ENCODE measurements at places on chromosomes 4 and X. TPM values are rescaled to one million over a fixed set of nuclear protein-coding genes. Genes with fewer than 3 reads are reported as not detected.

ADGRL3 gene
- not detected for total RNA-seq

DNA sequence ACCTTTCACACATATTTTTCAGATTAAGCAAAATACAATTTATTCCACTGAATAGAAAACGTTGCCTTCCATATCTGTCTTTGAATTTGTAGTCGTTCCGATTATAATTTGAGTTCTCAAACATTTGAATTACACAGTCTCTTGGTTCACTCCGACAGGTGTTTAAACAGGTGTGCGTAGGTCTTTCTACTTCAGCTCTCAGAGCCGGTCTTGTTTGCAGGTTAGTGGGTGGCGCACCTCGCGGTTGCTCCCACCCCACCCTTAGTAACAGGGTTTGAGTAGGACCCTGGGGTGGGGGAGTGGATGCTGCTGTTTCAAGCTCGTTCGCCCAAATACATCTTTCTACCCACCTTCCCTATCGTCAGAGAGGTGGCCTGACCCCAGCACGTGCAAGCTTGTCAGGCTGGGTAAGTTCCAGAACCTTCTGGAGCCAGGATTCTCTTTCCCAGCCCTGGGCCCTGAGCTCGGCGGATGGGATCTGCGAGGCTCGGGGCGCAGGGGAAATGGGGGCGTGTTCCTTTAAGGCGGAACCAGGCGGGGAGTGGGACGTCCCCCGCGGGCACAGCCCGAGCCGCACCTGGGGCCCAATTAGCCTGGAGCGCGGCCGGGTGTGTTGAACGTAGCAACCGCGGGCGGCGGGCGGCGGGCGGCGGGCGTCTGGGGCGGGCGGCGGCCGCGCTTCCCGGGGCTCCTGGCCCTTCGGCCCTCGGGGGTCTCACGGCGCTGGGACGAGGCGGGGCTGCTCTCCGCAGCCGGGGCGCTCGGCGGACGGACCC lies at the start of gene FAM149A:
FAM149A (plus strand) TSS at position 591 of the 776 bp plus-strand sequence.
- H3K27me3 ChIP-seq, result peaks cover 22% of the 10 kb centered on the region
- no peaks in the 10 kb centered on the region for H3K4me1 ChIP-seq
- no peak within 1 kb of the TSS for H3K27ac ChIP-seq
- H3K36me3 ChIP-seq, result 0 out of 2 replicates have a peak, but pooled peaks cover 3% of the 10 kb centered on the region
- no peak within 1 kb of the TSS for H3K4me3 ChIP-seq

DNA sequence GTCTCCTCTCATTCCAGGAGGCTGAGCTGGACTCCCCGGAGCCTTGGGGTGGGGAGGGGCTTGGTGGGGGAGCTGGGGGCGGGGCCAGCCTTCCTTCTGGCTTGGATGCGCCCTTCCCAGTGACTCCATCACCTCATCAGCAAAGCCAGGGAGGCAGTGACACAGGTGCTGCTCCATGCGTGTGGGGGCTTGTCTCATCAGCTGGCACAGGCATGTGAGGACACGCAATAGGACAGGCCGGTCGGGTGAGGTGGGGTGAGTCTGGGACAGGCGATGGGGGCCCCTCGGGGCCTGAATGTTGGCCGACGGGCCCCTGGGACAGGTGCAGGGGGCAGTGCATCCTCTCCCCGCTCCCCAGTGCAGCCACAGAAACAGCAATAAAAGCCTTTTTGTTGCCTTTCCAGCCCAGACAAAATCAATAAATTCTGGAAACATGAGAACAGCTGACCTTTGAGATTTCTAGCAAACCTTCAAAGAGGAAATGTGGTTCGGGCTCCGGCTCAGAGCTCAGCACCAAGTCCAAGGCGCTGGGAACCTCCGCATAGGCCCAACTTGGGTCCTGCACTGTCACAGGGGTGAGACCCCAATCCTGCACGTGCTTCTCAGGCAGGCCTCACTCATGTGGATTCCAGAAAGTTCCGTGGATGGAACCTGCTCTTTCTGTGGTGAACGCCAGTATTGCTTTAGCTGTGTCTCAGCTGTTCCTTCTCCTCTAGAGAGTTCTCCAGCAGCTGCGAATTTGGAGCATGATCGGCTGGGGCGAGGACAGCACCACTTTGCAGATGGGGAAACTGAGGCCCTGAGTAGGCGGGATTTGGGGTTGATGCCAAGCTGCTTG lies 18.5 kb downstream of the ADRA2C start:
- H3K27ac ChIP-seq, result no peak overlapping the region
- peaks cover 20% of the 10 kb centered on the region for H3K27me3 ChIP-seq
- H3K36me3 ChIP-seq, result no peaks in the 10 kb centered on the region
- DNase-seq, result no peak
- H3K4me1 ChIP-seq, result no peaks in the 10 kb centered on the region

GALNTL6 gene
- not detected for total RNA-seq

COL25A1 gene
- 0.05 TPM for total RNA-seq

- H3K4me1 ChIP-seq, result no peaks in the 10 kb centered on the region
- no peak overlapping the region for H3K27ac ChIP-seq
- H3K27me3 ChIP-seq, result no peaks in the 10 kb centered on the region
- DNase-seq, result no peak
- no peak overlapping the region for H3K4me3 ChIP-seq
Observed at GRCh38 chrX:35880601-35881000, 38.9 kb upstream of the CFAP47 start.

IGSF1 gene
- not detected for total RNA-seq

DNA sequence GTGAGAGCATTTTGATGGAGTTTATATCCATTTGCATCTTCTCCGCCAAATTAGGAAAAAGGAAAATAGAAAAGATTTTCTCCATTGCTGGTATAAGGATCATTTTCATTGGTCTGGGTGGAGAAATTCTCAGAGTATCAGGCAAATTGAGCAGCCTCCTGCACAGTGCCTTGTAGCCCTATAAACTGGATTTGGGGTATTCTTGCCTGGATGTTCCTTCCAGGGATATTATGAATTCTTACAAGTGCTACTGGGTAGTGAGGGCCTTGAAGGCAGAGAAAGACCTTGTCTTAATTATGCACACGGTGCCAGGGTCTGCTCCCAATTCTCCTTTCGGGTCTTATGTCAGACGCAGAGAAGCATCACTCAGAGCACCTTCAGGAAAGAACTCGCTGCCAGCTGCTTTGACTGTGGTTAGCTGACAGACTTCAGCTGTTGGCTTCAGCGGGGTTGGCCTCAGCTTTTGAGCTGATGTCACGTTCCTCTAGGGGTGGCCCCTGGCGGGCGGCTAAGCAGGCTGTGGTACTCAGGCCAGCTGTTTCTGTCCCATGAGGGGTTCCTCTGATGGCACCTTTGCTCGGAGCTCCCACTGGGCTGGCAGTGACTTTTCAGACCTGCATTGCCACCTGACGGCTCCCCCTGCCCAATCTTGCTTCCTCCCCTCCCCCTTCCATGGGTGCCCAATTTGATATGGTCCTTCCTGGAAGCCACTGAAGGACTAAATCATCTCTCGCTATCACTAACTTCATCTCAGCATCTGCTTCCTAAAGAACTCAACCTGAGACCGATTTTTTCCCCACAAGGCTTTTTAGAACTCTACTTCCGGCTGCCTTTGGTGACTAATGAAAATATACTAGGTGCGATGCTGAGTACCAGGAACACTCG lies 519.5 kb downstream of the BCOR start:
- H3K36me3 ChIP-seq, result no peaks in the 10 kb centered on the region
- no peak for DNase-seq
- H3K27me3 ChIP-seq, result peaks cover 4% of the 10 kb centered on the region
- H3K4me3 ChIP-seq, result no peak overlapping the region
- peaks cover 11% of the 10 kb centered on the region for H3K4me1 ChIP-seq
- no peak overlapping the region for H3K27ac ChIP-seq

- no peak overlapping the region for H3K27ac ChIP-seq
- no peak for DNase-seq
- H3K4me1 ChIP-seq, result no peaks in the 10 kb centered on the region
- H3K4me3 ChIP-seq, result no peak overlapping the region
- H3K27me3 ChIP-seq, result peaks cover 2% of the 10 kb centered on the region
Observed at GRCh38 chr4:127441571-127441970, 191.2 kb upstream of the INTU start.

DNA sequence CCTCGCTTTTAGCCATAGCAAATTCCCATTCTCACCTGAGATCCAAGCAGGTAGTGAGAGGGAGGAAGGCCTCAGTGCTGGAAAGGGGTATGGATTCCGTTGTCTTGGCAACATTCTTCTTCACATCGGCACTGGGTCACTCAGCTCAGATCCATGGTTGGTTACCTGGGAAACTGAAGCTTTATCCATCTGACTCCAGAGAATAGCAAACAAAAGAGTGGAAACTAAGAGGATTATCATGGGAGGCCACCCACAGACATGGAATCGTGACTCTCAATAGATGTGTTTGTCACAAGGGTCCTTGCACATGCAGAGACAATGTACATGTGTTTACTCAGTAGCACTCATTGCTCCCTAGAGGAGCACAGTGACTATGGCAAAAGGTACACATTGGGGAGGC lies 81.0 kb downstream of the MAGED4 start:
- H3K27me3 ChIP-seq, result peaks cover 2% of the 10 kb centered on the region
- DNase-seq, result no peak
- H3K27ac ChIP-seq, result no peak overlapping the region
- no peak overlapping the region for H3K4me3 ChIP-seq
- H3K36me3 ChIP-seq, result no peaks in the 10 kb centered on the region
- H3K4me1 ChIP-seq, result peaks cover 13% of the 10 kb centered on the region

DNA sequence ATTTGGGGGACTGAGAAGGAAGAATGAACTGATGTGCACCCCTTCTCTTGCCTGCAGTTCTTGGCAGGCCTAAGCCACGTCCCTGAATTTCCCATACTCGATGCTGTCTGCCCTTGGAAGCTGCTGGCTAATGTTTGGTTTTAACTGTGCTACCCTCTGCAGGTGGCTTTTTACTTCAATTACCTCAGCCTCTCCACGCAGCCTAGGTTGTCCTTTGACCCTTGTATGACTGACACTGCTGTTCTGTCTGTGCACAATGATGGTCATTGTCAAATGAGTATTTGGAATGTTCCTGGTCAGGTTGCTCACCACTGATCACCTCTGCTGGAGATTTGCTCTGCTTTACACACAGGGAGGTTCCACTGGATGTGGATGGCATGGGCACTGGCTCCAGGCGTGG lies 137.1 kb downstream of the ZNF518B start:
- H3K27ac ChIP-seq, result no peak overlapping the region
- no peak overlapping the region for H3K4me3 ChIP-seq
- H3K27me3 ChIP-seq, result peaks cover 45% of the 10 kb centered on the region
- peaks cover 18% of the 10 kb centered on the region for H3K4me1 ChIP-seq
- no peak for DNase-seq

DNA sequence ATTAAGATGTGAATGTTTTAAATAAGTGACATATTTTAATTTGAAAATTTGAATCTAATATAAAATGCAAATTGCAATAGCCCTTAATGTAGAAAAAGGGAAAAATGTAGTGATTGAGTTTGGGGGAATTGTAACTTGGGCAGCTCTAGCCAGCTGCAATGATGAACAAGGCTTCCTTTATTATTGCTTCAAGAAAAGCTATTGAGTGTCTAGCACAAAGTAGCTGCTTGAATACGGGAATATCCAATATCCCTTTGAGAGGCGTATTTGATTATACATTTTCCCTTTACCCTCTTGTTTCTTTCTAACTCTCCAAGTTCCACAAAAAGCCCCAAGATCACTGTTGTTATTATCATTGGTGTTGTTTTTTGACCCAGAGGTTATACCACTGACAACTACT lies 21.8 kb downstream of the IL1RAPL1 start:
- no peaks in the 10 kb centered on the region for H3K4me1 ChIP-seq
- DNase-seq, result no peak
- H3K27ac ChIP-seq, result no peak overlapping the region
- no peak overlapping the region for H3K4me3 ChIP-seq

DNA sequence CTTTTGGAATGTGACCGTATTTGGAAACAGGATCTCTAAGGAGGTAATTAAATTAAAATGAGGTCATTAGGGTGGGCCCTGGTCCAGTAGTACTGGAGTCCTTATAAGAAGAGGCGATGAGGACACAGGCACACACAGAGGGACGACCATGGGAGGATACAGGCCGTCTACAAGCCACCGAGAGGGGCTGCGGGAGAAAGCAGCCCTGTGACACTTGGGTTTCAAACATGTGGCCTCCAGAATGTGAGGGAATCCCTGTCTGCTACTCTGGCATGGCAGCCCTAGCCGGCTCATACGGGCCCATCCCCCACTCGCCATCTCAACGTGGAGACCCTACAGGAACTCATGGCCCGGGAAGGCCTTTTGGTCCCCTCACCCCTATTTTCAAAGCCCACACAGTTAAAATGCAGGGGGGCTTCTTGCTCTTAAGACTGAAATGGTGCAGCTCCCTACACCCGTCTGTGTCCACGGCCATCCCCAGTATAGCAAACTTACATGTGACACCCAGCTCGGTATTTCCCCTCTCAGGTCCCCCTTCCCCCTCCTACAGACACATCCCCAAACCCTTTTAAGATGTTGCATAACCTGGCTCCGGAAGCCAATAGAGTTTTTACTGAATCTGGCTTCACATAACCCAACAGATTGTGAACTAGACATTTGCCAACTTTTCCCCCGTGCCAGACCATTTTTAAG lies 124.1 kb upstream of the TBL1X start:
- H3K4me1 ChIP-seq, result peaks cover 42% of the 10 kb centered on the region
- DNase-seq, result peak; percentile 31
- H3K27me3 ChIP-seq, result peaks cover 2% of the 10 kb centered on the region
- H3K4me3 ChIP-seq, result peak overlapping the region; percentile 85

- no peaks in the 10 kb centered on the region for H3K36me3 ChIP-seq
- H3K4me3 ChIP-seq, result no peak overlapping the region
- H3K27me3 ChIP-seq, result no peaks in the 10 kb centered on the region
- DNase-seq, result no peak
- H3K27ac ChIP-seq, result no peak overlapping the region
Observed at GRCh38 chr4:185786422-185786821, 25.6 kb downstream of the SORBS2 start.

DNA sequence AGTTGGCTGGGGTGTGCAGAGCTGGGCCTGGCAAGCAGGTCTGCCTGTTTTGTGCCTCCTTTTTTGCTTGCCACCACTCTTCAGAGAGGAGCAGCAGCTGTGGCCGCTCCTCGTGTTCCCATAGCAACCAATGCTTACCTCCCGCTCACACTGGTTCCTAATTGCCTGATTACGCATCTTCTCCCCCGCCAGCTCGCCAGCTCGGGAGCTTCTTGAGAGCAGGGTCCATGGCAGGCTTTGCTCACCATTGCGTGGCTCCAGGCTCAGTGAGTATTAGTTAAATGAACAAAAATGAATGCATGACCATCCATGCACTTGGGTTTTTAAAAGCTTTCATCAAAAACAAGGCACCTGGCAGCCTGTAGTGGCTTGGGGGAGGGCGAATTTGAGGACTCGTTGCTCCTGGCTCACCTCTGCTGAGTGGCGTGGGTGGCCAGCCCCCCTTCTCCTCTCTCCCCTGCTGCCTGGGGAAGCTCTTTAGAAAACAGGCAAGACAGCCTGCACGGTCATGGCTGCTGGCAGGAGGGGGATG lies 14.2 kb upstream of the PJA1 start:
- no peak overlapping the region for H3K27ac ChIP-seq
- no peak overlapping the region for H3K4me3 ChIP-seq
- H3K27me3 ChIP-seq, result peaks cover 11% of the 10 kb centered on the region
- DNase-seq, result no peak
- no peaks in the 10 kb centered on the region for H3K36me3 ChIP-seq

ZFP92 gene
- 0.27 TPM for total RNA-seq

DNA sequence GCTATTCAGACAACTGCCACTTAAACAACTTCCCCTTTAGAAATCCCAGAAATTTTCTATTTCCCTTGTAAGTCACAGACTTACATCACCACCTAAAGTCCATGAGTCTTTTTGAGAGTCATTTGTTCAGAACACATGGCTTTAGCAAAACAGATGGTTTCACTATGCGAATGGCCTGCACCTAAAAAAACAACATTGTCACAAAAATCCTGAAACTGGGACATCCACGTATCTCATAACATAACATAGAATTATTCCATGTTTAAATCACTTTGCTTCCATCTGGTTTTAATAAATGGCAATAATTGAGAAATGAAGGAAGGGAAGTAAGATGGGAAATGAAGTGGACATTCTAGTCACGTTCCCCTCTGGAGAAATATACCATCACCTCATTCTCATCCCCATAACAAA lies 155.3 kb upstream of the EDNRA start:
- H3K27me3 ChIP-seq, result no peaks in the 10 kb centered on the region
- H3K27ac ChIP-seq, result peak overlapping the region; percentile 34
- peak overlapping the region; percentile 20 for H3K4me3 ChIP-seq
- peaks cover 13% of the 10 kb centered on the region for H3K4me1 ChIP-seq
- H3K36me3 ChIP-seq, result no peaks in the 10 kb centered on the region
- DNase-seq, result no peak
